ENCODE measurements at places on chromosomes 13 and 19. TPM values are rescaled to one million over a fixed set of nuclear protein-coding genes. Genes with fewer than 3 reads are reported as not detected.
A peak's percentile ranks its signal among the peaks of the same experiment; 100 is the strongest.

ZNF560 gene
- polyA plus RNA-seq = 0.05 TPM

PLIN5 gene
- polyA plus RNA-seq = 2.2 TPM

ATP4B gene
- polyA plus RNA-seq = not detected

PLIN4 gene
- 3.1 TPM for polyA plus RNA-seq

NCAN gene
- polyA plus RNA-seq = 0.52 TPM

LHB gene
- polyA plus RNA-seq = not detected

LILRA1 gene
- polyA plus RNA-seq = 0.33 TPM

KLK3 gene
- polyA plus RNA-seq = not detected

NPAS1 gene
- 1.7 TPM for polyA plus RNA-seq

- DNase-seq = no peak
Observed at GRCh38 chr13:109204657-109205056, 575.2 kb downstream of the MYO16 start.

DNA sequence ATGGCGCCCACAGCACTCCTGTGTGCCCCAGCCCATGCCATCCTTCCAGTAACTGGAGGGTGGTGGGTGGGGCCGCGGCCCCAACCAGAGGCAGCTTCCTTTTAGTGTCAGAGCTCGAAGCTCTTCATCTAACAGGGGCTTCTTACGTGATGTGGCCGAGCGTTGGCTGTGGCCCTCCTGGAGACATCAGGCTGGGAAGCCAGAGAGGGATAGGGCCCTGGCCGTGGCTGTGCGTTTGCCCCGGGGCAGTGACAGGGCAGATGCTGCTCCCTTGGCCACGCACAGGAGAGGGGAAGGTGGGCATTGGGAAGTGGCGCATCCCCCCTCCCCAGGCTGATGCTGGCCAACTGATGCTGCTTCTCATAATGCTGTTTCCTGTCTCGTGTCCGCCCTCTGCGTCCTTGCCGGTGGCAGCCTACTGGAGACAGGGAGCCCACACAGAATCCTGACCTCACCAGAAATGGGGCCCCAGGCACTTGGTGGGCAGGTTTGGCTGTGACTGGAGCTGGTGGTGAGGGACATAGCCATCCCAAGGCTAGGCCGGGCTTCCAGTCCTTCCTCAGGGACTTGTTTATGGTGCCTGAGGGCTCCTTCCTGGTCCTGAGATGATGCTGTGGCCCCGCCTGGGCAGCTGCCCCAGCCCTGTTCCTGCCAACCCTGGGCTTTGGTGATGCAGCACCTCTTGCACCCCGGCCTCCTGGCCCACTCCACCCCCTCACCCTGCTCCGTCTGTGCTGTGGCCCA lies 34.3 kb downstream of the ATP4B start:
- no peak for DNase-seq

DNA sequence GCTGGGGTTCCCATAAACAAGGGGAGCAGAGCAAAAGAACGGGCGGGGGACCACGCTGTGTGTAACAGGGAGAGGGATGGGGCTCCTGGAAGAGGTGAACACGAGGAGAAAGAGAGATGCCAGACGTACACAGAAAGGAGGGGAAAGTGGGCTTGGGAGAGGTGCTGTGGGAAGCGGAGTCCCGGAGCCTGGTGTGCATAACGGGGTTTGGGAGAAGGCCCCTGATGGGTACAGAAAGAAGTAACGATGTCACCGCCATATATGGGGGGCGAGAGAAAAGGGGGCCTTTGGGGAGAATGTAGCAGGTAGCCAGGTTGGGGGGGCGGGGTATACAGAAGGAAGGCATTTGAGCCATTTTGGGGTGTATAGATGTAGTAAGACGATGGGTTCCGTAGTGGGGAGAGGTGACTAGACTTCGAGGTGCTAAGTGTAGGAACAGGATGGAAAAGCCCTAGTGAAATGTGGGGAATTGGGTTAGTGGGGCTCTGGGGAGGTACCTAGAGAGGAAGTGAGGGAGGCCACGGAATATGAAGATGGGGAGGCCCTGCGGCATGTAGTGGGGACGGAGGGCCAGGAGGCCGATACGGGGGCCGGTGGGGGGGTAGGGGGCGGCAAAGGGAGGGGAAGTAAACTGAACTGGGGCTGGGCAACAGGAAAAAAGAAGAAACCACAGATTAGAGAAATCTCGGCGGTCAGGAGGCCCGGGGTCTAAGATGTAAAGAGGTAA lies 787 bp downstream of the ZNF580 start:
- no peak for DNase-seq

DNA sequence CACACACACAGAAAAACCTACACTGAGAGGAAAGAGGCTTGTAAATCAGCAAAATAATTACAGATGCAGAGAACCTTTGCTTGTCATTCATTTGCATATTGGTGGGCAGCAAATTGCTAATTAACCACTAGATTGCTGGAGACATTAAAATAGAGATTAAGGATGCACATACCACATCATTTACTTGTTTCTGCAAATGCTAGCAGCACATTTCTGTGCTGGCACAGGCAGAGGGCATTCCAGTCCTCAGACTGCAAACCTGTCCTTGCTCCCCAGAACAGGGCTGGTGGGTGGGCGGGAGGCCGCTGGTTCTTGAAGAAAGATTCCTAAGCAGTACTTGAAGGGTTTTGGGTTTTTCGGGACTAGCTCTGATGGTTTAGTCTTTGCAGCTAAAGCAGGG lies 941 bp upstream of the SIAH3 start:
- no peak for DNase-seq

- no peak for DNase-seq
Observed at GRCh38 chr19:7983286-7983950, 22.0 kb downstream of the ELAVL1 start.

- DNase-seq = no peak
Observed at GRCh38 chr19:7069904-7070226, 362 bp downstream of the ZNF557 start.

DNA sequence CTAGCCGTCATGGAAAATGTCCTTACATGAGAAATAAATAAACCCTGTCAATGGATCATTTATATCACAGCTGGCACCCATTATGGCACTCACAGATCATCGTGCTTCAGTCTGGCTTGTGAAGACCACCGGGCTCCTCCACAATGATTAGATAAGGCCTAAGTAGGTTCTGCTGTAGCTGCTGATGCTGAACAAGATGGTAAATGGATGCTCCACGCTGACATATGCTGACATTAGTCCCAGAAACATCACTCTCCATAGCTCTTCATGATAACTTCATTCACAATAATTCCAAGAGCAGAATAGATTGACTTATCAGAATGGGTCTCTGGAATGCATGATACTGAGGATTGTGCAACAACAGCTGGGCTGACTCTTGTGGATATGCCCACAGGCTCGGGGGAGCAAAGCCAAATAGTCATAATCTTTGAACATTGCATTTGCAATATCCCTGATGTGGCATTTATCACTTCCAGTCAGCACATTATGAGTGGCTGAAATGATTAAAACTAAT lies 63.8 kb upstream of the RXFP2 start:
- DNase-seq = no peak

DNA sequence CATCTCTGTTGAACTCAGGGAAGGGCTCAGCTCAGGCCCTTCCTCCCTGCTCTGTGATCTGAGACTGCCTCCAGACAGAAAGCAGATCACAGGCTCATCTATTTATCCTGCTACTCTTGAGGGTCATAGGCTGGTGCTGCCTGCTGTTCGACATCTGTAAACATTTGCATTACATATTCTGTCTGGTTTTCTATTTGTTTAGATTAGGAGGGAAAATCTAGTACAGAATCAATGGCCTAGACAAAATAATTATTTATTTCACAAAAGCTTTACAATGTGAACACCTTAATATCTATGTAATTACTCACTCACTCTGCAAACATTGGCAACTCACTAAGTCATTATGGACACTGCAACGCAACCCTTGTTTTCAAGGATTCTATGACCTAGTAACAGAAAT lies 43.0 kb downstream of the CEP89 start:
- DNase-seq = no peak

- DNase-seq = no peak
Observed at GRCh38 chr19:35315883-35316282, 13.1 kb upstream of the CD22 start.

DNA sequence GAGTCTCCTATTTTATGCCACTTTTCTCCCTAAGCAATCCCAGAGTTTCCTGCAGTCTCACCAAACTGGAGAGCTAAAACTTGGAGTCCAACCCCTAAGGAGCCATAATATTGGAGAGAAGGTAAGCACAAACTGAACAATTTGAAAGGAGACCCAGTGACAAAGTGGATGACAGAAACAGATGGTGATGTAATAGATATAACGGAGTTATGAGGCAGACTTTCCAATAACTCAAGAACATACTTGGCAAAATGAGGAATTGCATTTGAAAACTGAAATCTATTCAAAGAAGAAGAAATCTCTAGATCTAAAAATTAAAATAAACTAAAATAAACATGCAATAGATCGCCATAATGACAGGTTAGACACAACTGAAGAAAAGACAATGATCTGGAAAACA lies 200.9 kb upstream of the MIR17HG start:
- DNase-seq = no peak

GRCh38 chr19:48367855-48368254 lies 3.7 kb downstream of the SYNGR4 start:
- DNase-seq = no peak

GRCh38 chr13:75882261-75882660 lies 246.1 kb downstream of the LMO7 start:
- DNase-seq = no peak

DNA sequence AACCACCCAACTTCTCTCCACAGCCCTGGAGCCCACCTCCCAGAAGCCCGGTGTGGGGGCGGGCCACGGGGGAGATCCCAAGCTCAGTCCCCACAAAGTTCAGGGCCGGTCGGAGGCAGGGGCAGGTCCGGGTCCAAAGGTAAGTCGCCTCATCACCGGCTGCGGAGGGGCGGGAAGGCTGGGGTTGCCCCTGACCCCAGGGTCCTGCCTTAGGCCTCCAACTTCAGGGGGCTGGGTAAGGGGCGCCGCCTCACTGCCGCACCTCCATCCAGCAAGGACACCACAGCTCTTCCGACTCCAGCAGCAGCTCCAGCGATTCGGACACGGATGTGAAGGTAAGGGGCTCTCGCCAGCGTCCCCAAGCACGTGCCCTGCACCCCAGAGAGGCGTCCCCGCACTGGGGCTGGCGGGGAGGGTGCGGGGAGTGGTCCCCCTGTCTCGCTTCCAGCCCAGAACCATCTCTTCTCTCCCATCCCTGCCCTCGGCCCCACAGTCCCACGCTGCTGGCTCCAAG lies 358 bp downstream of the C19orf33 start:
- DNase-seq = no peak

- no peak for DNase-seq
Observed at GRCh38 chr19:38071647-38072046, 152.4 kb downstream of the DPF1 start.

DNA sequence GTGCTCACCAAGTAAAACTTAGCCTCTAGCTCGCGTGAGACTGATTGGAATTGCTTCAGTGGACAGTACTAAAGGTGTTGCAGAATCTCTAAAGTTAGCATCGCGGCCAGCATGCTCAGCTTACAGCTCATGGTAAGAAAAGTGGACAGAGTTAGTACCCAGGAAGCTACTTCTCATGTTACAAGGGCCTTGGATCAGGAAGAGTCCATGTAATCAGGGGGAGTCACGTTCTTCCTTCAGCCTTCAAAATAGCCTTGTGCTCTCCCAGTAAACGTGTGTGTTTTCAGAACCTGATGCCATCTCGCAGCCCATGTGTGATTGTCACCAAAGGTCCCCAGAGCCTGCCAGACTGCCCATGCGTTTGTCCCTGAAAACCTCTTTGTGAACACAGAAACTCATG lies 195.8 kb upstream of the RNF113B start:
- no peak for DNase-seq

DNA sequence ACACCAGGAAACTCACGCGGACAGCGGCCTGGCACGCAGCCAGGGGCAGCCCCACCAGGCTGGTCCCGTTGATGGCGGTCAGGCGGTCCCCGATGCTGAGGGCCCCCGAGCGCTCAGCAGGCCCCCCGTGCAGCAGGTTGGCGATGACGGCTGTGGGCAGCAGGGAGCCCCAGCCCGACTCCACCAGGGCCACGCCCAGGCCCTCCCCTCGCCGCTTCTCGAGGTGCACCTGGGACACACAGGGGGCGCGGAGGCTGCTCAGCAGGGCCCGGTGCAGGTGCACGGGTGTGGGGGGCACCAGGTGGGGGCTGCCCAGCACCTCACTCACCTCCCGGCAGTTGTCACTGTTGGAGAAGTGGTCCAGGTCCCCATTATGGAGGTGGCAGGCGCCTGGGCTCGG lies 9.0 kb downstream of the APBA3 start:
- no peak for DNase-seq

DNA sequence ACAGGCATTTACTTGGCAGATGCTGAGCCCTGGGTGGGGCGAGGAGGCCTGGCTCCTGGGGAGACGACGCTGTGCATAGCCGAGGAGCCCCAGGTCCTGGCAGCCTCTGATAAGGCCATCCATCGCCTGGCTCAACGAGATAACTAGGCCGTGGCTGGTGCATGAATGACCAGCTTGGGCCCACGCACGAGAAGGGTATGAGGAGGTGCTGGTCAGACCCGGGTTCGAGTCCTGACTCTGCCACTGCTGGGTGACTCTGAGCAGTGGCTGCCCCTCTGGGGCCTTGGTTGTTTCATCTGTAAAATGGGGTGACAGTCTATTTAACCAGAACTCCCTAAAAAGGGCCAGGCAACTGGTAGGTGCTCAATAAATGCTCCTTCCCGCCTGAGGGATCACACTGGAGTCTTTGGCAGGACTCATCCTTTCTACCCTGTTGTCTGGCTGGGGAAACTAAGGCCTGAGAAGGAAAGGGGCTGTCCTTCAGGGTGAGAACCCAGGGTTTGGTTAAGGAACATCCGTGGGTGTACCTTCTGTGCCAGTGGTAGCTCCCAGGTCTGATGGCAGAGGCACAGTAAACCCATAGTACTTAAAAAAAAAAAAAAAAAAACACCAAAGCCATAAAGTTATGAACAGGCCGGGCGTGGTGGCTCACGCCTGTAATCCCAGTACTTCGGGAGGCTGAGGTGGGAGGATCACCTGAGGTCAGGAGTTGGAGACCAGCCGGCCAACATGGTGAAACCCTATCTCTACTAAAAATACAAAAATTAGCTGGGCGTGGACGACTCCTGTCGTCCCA lies 8.1 kb upstream of the ARRDC2 start:
- no peak for DNase-seq

DNA sequence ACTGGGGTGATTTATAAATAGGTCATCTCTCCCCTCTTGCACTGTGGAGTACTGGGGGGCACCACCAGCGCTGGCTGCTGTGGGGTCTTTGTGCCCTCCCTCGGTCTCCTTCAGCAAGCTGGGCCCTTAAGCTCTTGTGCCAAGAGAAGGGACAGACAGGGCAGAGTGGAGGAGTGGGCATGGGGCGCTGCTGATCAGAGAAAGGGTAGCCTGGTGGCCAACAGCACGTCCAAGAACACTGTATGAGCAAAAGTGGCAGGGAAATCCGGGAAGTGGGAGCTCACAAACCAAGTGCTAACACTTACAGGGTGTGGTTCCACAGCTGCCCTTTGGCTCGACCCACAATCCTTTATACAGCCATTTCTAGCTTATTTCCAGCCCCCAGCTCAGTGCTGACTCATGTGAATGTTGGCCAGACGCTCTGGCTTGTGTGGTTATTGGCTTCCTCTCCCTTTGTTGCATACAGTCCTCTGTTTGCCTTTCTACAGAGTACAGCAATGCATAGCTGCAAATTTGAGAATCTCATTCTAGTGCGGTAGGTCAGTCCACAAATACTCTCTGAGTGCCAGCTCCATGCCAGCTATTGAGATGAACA lies 298.8 kb downstream of the SHISA2 start:
- peak; percentile 92 for DNase-seq

- DNase-seq = peak; percentile 73
Observed at GRCh38 chr13:26529441-26529840, 28.0 kb upstream of the WASF3 start.

- DNase-seq = no peak
Observed at GRCh38 chr19:50434525-50434924, 1.8 kb downstream of the MYBPC2 start.
